Hindlimb muscle (tissue), 1 donor: ENCODE measurements at places on chromosomes 1 and 21. TPM values are rescaled to one million over a fixed set of nuclear protein-coding genes. Genes with fewer than 3 reads are reported as not detected.

Gene ZBTB37
- polyA plus RNA-seq = 6.1 TPM

Gene FCGR2B
- 0.06 TPM for polyA plus RNA-seq

Gene NUAK2
- polyA plus RNA-seq = 0.71 TPM

Gene FCRL4
- not detected for polyA plus RNA-seq

Gene KRTAP11-1
- not detected for polyA plus RNA-seq

Gene TAS1R2
- polyA plus RNA-seq = not detected

Gene ADAMTS5
- 14.9 TPM for polyA plus RNA-seq

Gene TMPRSS3
- polyA plus RNA-seq = not detected

Gene FASLG
- polyA plus RNA-seq = 0.14 TPM

Gene EDEM3
- polyA plus RNA-seq = 22.3 TPM

Gene CITED4
- polyA plus RNA-seq = 2.7 TPM

Gene AVPR1B
- 0.14 TPM for polyA plus RNA-seq

Gene UBASH3A
- not detected for polyA plus RNA-seq

Gene SLAMF8
- 0.45 TPM for polyA plus RNA-seq

Gene DIRAS3
- 3.9 TPM for polyA plus RNA-seq

Gene MTARC1
- 5.7 TPM for polyA plus RNA-seq

Gene OR2T33
- polyA plus RNA-seq = not detected

Gene ABCA4
- 0.71 TPM for polyA plus RNA-seq

Gene NES
- 1,095 TPM for polyA plus RNA-seq

Gene FAM72B
- polyA plus RNA-seq = 3.1 TPM

Gene OR2L8
- polyA plus RNA-seq = not detected

Gene PBXIP1
- polyA plus RNA-seq = 175 TPM

Gene TM2D1
- polyA plus RNA-seq = 43.6 TPM

Gene NCF2
- polyA plus RNA-seq = 5.5 TPM

Gene OR2T12
- polyA plus RNA-seq = not detected

Gene PRELP
- 3.1 TPM for polyA plus RNA-seq

Gene SMYD3
- polyA plus RNA-seq = 7.1 TPM

Gene RBM11
- polyA plus RNA-seq = not detected

Gene S1PR1
- 14.0 TPM for polyA plus RNA-seq

Gene TMEM61
- polyA plus RNA-seq = not detected

Gene AGBL4
- 0.22 TPM for polyA plus RNA-seq

Gene MYCL
- 2.6 TPM for polyA plus RNA-seq

Gene CAMSAP2
- polyA plus RNA-seq = 16.4 TPM

Gene TGFBR3
- polyA plus RNA-seq = 32.2 TPM

Gene SH2D5
- 0.44 TPM for polyA plus RNA-seq

Gene NTMT2
- polyA plus RNA-seq = 10.6 TPM

Gene ELF3
- 0.15 TPM for polyA plus RNA-seq

Gene S100A5
- not detected for polyA plus RNA-seq

Gene COL8A2
- 6.9 TPM for polyA plus RNA-seq

Gene HPCA
- polyA plus RNA-seq = 0.92 TPM

Gene SAMSN1
- 2.9 TPM for polyA plus RNA-seq

Gene NBPF10
- polyA plus RNA-seq = 1.8 TPM

Gene SH2D1B
- 0.18 TPM for polyA plus RNA-seq

Gene CD247
- polyA plus RNA-seq = 0.61 TPM

Gene SPATC1L
- 8.2 TPM for polyA plus RNA-seq

Gene S100A1
- polyA plus RNA-seq = 11.6 TPM

Gene PALMD
- 106 TPM for polyA plus RNA-seq

Gene ATP1A4
- 4.0 TPM for polyA plus RNA-seq

Gene KPRP
- not detected for polyA plus RNA-seq

Gene OSCP1
- polyA plus RNA-seq = 5.4 TPM

Gene HENMT1
- 20.4 TPM for polyA plus RNA-seq

Gene GCSAML
- polyA plus RNA-seq = 0.15 TPM

Gene APCS
- not detected for polyA plus RNA-seq

Gene GPATCH2
- polyA plus RNA-seq = 9.5 TPM

Gene FAM163A
- polyA plus RNA-seq = 0.31 TPM

Gene MAN1C1
- 14.2 TPM for polyA plus RNA-seq

Gene DNAJC6
- polyA plus RNA-seq = 0.56 TPM

Gene TSPEAR
- polyA plus RNA-seq = 0.14 TPM

Gene TFF2
- not detected for polyA plus RNA-seq

Gene AGRN
- 51.3 TPM for polyA plus RNA-seq
